Activated T-cell treated with anti-CD3 and anti-CD28 coated beads, Interleukin-2, amount 50 U/mL, for 4 hours (primary cell): ENCODE measurements at places on chromosomes 11 and 22. TPM values are rescaled to one million over a fixed set of nuclear protein-coding genes. Genes with fewer than 3 reads are reported as not detected.

GPR83 gene
- total RNA-seq, result not detected

MMP12 gene
- not detected for total RNA-seq

INSC gene
- not detected for total RNA-seq

SAA1 gene
- 5.6 TPM for total RNA-seq

OOSP4A gene
- not detected for total RNA-seq

ART5 gene
- total RNA-seq, result not detected

TMEM151A gene
- total RNA-seq, result 0.11 TPM

VPREB1 gene
- not detected for total RNA-seq

NELL1 gene
- total RNA-seq, result not detected

LRP4 gene
- total RNA-seq, result 0.11 TPM

MS4A6E gene
- not detected for total RNA-seq

PIH1D2 gene
- 0.63 TPM for total RNA-seq

RFPL2 gene
- total RNA-seq, result not detected
